Vagina (tissue), 2 donors: ENCODE measurements at places on chromosomes 7 and 10. TPM values are rescaled to one million over a fixed set of nuclear protein-coding genes. Genes with fewer than 3 reads are reported as not detected.

Gene C10orf67
- total RNA-seq: not detected

DNA sequence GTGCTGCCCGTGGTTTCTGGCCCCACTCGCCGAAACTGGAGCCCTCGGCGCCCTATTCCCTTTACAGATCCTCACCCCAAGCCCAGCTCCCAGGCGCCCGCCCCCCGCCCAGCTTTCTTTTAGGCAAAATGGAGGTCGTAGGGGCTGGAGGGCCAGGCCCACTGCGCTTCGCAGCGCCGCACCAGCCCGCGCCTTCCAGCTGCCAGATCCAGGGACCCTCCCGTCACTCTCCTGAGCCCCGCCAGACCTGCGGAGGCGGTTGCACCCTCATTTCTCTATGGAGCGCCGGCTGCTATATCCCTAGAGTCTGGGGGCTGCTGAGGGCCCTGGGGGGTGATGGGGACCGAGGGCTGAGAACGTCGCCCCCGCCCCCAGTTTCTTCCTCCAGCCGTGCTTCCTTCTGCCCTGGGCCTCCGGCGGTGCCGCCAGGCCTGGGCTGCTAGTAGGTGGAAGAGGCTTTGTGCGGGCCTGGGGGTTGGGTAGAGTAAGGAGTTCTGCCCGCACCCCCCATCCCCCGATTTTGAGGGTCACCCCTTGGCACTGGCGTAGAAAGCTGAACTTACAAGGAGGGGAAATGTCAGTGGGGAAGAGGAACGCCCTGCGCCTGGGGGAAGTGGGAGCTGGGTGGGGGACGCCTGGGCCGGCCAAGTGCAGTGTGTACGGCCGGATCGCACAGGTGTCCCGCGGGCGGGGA is 1.0 kb downstream of the GNB2 start:
- H3K27me3 ChIP-seq: no peaks in the 10 kb centered on the region
- H3K4me1 ChIP-seq: peaks cover 30% of the 10 kb centered on the region
- DNase-seq: no peak
- peak overlapping the region; percentile 99 for H3K27ac ChIP-seq
- H3K4me3 ChIP-seq: peak overlapping the region; percentile 99

Gene STX1A
- total RNA-seq: 17.2 TPM

- H3K36me3 ChIP-seq: peaks cover 5% of the 10 kb centered on the region
- H3K4me3 ChIP-seq: no peak overlapping the region
- no peak for DNase-seq
- H3K4me1 ChIP-seq: peaks cover 12% of the 10 kb centered on the region
- no peaks in the 10 kb centered on the region for H3K27me3 ChIP-seq
These were observed 18.5 kb upstream of the SPOCK2 start for GRCh38 chr10:72106896-72107295.

DNA sequence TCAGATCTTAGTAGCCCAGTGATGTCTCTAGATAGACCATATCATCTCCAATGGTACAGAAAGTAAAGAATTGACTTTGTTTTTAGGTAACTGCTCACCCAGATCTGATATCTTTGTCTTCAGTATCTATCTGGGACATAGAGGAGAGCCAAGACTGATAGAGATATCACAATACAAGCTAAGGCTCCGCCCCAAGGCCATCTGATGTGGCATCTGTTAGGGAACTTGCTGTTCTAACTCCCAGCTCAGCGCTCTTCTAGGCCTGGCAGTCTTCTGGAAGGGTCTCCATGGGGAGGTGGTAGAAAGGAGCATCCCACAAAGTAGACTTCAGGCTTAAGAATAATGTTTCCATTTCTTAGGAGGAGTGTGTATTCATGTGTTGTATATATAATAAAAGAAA is 88.4 kb upstream of the SAMD8 start:
- peaks cover 12% of the 10 kb centered on the region for H3K4me1 ChIP-seq
- H3K36me3 ChIP-seq: no peaks in the 10 kb centered on the region
- no peaks in the 10 kb centered on the region for H3K27me3 ChIP-seq
- no peak overlapping the region for H3K4me3 ChIP-seq
- no peak overlapping the region for H3K27ac ChIP-seq

- H3K27ac ChIP-seq: peak overlapping the region; percentile 98
- DNase-seq: no peak
- H3K4me3 ChIP-seq: peak overlapping the region; percentile 89
- H3K36me3 ChIP-seq: no peaks in the 10 kb centered on the region
These were observed 772 bp downstream of the SGMS1 start for GRCh38 chr10:50622706-50623662.

DNA sequence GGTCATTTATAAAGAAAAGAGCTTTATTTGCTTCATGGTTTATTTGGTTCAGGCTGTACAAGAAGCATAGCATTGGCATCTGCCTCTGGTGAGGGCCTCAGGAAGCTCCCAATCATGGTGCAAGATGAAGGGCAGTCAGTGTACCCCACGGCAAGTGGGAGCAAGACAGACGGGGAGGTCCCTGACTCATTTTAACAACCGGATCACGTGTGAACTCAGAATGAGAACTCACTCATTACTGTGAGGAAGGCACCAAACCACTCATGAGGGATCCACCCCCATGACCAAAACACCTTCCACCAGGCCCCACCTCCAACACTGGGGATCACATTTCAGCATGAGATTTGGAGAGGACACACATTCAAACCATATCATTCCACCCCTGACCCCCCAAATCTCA is 15.7 kb upstream of the CRYGN start:
- H3K36me3 ChIP-seq: no peaks in the 10 kb centered on the region
- H3K4me1 ChIP-seq: peaks cover 18% of the 10 kb centered on the region
- H3K27me3 ChIP-seq: no peaks in the 10 kb centered on the region

Gene DNAH11
- total RNA-seq: 1.7 TPM

Gene EMX2
- total RNA-seq: 0.74 TPM

GRCh38 chr10:71266147-71266917 is 52.7 kb upstream of the SLC29A3 start:
- no peak overlapping the region for H3K27ac ChIP-seq
- peaks cover 48% of the 10 kb centered on the region for H3K4me1 ChIP-seq
- H3K27me3 ChIP-seq: no peaks in the 10 kb centered on the region

Gene NUP205
- 28.2 TPM for total RNA-seq

- no peak overlapping the region for H3K27ac ChIP-seq
- H3K27me3 ChIP-seq: no peaks in the 10 kb centered on the region
- peaks cover 31% of the 10 kb centered on the region for H3K36me3 ChIP-seq
- no peak overlapping the region for H3K4me3 ChIP-seq
- H3K4me1 ChIP-seq: no peaks in the 10 kb centered on the region
- DNase-seq: no peak
These were observed 14.3 kb downstream of the INSIG1 start for GRCh38 chr7:155311826-155312537.

DNA sequence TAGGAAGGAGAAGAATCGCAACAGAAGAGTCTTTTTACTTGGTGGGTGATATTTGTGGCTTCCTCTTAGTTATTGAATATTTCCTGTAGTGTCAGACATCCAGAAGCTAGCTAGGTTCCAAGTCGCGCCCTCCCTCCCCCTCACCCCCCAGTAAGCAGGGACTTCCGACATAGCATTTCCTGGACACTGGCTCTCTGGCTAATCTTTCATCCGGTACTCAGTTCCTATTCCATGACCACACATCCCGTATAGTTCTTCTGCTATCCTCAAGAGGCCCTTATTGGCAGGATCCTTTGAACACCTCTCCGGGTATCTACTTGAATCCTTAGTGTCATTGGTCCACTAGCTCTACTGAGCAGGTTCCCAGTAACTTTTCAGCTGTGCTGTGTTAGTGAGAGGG is 167.8 kb downstream of the HDAC9 start:
- no peaks in the 10 kb centered on the region for H3K27me3 ChIP-seq
- H3K4me3 ChIP-seq: no peak overlapping the region
- no peaks in the 10 kb centered on the region for H3K4me1 ChIP-seq
- H3K27ac ChIP-seq: no peak overlapping the region
- H3K36me3 ChIP-seq: no peaks in the 10 kb centered on the region

- no peaks in the 10 kb centered on the region for H3K4me1 ChIP-seq
- H3K27ac ChIP-seq: no peak overlapping the region
- DNase-seq: no peak
These were observed 43.2 kb downstream of the BEND7 start for GRCh38 chr10:13485623-13486022.

DNA sequence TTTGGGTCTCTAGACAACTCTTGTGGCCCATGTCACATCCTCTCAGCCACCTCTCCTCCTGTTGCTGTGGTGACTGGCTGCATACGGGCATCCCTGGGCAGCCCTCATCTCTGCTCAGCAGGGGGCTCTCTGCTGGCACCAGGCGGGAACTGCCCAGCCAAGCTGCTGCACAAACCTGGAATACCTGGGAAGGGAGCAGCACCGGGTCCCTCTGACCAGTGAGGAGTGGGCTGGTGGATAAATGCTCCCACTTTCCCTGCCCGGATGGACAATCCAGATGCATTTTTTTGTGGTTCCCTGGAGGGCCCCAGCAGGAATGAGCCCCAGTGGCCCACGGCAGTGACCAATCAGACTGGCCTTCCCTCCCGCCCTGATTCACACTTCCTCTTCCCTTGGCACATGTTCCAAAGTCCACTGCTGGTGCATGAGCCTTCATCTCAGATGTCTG is 21.9 kb downstream of the GRID1 start:
- H3K36me3 ChIP-seq: no peaks in the 10 kb centered on the region
- no peaks in the 10 kb centered on the region for H3K27me3 ChIP-seq
- H3K27ac ChIP-seq: no peak overlapping the region
- no peaks in the 10 kb centered on the region for H3K4me1 ChIP-seq
- DNase-seq: no peak
- no peak overlapping the region for H3K4me3 ChIP-seq

GRCh38 chr7:67463316-67463715 is 466.7 kb downstream of the TYW1 start:
- H3K27me3 ChIP-seq: no peaks in the 10 kb centered on the region
- peaks cover 15% of the 10 kb centered on the region for H3K4me1 ChIP-seq
- no peaks in the 10 kb centered on the region for H3K36me3 ChIP-seq

Gene TRIM74
- not detected for total RNA-seq

DNA sequence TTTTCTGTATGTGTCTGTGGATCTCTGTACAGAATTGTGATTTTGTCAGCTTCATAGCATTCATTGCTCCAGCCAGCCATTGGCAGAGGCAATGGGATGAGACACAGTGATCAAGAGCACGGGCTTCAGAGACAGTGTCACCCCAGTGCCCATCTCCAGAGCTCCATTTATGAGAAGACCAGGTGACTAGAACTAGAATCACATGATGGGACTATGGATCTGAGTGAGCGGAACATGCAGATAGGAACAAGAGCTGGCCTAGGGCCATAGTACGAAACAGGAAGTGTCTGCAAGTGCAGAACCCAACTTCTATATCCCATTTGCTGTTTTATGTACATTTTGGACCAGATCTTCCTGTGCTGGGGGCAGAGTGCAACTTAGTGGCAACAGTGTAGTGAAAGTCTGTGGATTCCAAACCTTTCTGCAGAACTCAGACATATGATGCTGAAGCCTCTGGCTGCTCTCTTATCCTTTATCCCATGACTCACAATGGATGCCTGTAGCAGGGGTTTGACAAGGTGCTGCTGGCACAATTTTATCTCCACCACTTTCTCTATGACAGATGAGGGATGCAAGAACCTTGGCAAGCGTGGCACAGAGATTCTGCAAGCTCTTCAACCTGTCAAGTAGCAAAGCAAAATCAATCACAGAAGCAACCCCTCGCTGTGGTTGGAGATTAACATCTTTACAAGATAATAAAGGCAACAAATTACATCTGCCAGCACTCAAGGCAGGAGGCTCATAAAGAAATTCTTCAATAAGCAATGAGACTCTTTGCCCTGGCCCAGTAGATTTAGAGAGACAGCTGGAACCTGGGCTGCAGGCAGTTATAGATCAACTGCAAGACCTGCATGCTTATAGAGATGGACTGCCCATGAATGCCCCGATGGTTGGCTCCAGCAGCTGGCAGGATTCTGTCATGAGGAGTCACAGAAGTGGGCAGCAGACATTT is 681.3 kb downstream of the TNS3 start:
- no peak overlapping the region for H3K27ac ChIP-seq
- DNase-seq: no peak
- no peaks in the 10 kb centered on the region for H3K36me3 ChIP-seq
- H3K4me1 ChIP-seq: no peaks in the 10 kb centered on the region
- H3K4me3 ChIP-seq: no peak overlapping the region

DNA sequence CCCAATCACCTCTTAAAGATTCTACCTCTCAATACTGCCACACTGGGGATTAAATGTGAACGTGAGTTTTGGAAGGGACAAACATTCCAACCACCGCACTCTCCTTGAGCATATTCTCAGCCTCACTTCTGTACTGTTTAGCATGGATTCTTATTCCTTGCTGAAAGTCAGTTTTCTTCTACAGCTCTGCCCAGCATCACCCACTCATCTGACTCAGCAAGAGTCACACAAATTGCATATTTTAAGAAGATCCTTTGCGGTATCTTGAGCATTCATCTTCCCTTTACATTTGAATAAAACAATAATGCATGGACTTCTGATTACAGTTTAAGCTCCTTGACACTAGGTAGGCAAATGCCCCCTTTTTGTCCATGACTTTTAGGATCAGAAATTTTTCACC is 251.6 kb upstream of the MKLN1 start:
- DNase-seq: no peak
- H3K4me3 ChIP-seq: no peak overlapping the region
- no peaks in the 10 kb centered on the region for H3K36me3 ChIP-seq
- H3K4me1 ChIP-seq: peaks cover 73% of the 10 kb centered on the region
- H3K27me3 ChIP-seq: no peaks in the 10 kb centered on the region
